ENCODE measurements at places on chromosomes 5 and 9.

- no peak for DNase-seq
These were observed 3.5 kb upstream of the C5 start for GRCh38 chr9:121053544-121053943.

DNA sequence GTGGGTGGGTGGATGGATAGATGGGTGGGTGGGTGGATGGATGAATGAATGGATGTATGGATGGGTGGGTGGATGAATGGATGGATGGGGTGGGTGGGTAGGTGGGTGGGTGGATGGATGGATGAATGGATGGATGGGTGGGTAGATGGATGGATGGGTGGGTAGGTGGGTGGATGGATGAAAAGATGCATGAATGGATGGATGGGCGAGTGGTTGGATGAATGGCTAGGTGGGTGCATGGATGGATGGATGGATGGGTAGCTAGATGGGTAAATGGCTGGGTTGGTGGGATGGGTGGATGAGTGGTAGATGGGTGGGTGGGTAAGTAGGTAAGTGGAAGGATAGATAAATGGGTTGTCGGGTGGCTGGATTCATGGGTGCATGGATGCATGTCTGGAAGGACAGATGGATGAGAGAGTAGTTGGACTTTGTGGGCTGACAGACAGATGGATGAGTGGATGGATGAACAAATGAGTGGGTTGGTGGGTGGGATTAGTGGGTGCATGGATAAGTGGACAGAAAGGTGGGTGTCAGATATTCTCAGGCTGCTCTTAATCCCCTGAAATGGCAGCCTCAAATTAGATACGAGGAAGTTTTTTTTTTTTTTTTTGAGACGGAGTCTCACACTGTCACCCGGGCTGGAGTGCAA is 100.8 kb upstream of the SARDH start:
- no peak for DNase-seq

GRCh38 chr9:137538058-137538457 is 12.1 kb downstream of the PNPLA7 start:
- no peak for DNase-seq

- no peak for DNase-seq
These were observed 103.8 kb downstream of the DRD1 start for GRCh38 chr5:175340180-175340579.

DNA sequence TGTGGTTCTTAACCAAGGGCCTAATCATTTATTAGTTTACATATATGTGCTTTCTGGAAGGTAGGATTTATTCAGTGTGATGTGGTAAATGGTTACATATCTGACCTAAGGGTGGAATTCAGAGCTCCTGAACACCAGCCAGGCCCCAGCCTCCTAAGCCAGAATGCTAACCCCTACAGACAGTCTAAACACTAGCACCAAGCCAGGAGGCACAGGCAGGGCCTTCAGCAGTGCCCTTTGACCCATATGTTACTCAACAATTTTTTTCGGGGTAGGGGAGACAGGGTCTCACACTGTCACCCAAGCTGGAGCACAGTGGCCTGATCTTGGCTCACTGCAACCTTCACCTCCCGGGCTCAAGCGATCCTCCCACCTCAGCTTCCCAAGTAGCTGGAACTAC is 40.3 kb downstream of the PRKACG start:
- DNase-seq, result no peak

GRCh38 chr5:3351581-3352442 is 243.8 kb upstream of the IRX1 start:
- DNase-seq, result no peak

DNA sequence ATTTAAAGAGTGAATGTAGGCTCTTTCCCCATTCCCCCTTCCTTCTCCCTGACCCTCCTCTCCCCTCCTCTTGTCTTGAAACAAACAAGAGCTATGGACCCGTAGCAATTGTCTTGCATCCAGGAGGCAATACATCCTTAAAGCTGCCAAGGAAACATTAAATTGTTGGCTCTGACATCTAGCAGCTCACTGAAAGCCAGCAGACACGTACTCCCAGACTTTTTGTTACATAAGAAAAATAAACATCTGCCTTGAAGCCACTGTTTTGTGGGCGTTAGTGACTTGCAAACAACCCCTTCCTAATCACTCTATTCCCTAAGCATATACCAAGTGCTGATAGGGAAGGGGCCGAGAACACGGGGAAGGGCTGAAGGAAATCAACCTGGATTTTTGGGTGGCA is 8.6 kb downstream of the SLC45A2 start:
- no peak for DNase-seq

DNA sequence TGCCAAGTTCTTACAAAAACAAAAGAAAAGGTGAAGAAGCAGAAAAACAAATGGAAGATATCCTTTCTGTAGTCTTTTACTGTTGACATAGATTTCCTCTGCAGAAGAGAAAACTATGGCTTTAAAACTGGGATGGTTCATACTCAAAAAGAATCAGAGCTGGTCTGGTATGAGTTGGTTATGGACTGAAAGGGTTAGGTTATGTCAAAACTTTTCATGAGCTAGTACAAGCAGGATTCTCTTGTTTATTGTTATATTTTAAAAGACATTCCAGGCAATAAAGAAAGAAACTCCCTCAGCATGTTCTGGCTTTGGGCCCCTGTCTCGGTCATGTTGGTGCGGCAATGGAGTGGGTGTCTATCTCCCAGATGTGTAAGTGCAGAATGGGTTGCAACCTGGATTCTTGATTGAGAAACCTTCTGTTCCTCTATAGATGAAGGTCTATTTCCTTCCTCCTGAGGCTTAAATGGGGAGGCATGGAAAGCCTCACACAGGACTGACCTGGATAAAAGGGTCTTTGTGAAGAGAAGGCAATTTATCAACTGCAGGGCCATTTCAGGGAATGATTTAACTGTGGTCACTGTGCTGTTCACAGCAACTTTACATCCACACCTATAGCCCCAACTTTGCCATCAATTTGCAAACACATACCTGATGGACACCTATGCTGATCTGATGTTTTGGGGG is 209.6 kb upstream of the TNC start:
- DNase-seq, result no peak

- peak; percentile 49 for DNase-seq
These were observed 1.9 kb downstream of the FBXO10 start for GRCh38 chr9:37574241-37574721.

DNA sequence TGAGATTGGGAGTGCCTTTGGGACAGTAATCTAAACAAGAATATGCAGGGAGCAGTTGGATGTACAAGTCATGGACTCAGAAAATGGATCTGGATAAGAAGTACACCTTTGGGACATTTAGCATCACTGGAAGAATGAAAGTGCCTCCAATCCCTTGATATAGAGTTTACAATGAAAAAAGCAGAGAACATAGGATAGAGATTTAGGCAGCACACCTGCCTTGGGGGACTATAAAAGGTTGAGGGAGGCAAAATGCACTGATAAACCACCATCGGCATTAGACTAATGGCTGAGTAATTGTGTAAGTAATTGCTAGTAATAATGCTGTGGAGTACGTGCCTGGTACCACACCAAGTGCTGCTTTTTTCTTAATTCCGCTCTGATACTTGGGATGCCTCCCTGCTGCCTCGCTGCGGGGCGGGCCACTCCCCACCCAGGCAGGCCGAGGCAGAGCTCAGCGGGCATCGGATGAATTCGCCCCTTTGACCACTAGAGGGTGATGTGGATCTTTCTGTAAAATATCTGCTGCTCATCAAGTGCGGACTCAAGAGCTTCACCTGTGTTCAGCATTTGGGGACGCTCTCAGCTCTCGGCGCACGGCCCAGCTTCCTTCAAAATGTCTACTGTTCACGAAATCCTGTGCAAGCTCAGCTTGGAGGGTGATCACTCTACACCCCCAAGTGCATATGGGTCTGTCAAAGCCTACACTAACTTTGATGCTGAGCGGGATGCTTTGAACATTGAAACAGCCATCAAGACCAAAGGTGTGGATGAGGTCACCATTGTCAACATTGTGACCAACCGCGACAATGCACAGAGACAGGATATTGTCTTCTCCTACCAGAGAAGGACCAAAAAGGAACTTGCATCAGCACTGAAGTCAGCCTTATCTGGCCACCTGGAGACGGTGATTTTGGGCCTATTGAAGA is 99.9 kb downstream of the ANKRD18B start:
- peak; percentile 86 for DNase-seq

DNA sequence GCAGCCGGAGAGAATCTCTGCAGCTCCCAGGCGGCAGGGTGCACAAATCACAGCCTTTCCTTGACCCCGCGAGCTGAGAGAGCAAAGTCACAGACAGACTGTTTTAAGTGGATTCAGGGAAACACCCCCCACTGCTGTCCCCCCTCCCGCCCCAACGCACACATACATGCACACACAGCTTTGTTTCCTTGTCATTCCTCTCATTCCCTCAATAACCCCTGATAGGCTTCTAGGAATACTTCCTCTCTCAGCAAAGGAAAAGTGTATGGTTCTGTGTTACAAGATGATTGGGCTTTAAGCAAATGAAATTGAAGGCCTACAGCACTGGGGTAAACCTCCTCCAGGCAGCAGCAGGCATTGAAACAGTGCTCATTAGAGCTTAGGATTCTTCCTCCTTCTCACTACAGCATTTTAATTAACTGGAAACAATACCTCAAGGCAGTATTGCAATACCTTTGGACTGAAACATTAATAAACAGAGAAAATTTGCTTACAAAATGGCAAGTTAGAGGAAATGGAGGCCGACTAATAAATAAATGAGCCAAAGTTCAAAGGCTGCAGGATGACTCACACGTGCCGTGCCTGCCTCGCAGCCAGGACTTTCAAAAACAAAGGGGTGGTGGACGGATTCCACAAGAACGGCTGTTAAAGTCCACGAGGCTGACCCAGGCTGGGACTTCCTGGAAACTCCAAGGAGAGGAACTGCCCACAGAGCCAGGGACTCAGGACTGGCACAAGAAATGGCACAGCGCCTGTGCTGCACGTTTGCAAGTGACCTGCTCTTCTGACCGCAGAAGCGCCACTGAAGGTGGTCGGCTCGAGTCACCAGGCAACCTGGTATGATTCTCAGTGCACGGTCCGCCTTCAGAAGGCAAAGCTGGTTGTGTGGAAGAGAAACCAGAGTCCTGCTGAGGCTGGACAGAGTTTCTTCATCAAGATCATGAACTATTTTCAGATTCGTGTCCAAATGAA is 236.2 kb downstream of the SYK start:
- DNase-seq, result no peak

DNA sequence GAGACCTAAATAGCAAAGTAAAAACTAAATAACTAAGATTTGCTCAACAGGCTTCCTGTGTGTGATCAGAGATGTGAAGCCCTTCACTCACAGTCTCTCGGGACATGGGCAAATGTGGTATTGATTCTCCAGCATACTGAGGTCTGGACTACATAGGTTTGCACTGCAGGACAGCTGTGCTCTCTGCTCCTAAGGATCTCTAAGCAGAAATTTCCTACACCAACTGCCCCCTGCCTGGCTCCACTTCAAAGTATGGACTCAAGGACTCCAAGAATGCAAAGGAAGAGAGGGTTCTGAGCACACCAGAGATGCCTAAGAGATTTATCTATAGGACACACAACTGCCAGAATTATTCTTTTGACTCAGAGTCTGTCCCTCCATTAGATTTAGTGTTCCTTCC is 487.2 kb downstream of the SEMA5A start:
- DNase-seq, result no peak

GRCh38 chr5:176529741-176530141 is 7.5 kb downstream of the RNF44 start:
- DNase-seq, result no peak

GRCh38 chr9:22148528-22148875 is 139.4 kb upstream of the CDKN2B start:
- DNase-seq, result no peak

GRCh38 chr5:141850786-141851185 is 27.4 kb downstream of the PCDH1 start:
- no peak for DNase-seq

DNA sequence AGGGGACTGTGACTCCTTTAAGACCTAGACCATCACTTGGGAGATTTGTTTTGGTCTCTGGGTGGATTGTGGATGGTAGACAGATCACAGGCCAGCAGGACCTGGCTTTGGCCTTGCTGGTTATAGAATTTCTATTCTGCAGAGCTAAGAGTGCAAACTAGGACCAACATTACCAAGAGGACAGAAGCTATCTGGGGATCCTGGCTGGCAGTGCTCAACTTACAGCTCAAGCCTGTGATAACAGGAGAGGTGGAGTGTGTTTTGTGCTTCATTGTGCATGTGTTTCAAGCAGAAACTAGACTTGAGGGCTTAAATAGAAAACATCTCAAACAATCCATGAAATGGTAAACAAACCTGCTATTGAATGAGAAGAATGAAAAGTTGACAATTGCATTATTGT is 106.7 kb downstream of the ZNF462 start:
- no peak for DNase-seq

GRCh38 chr5:116574367-116575325 is at the start of gene SEMA6A:
SEMA6A (minus strand) TSS chr5:116574823; CDS start chr5:116504944, 69,879 bp downstream.
- DNase-seq, result peak; percentile 87

DNA sequence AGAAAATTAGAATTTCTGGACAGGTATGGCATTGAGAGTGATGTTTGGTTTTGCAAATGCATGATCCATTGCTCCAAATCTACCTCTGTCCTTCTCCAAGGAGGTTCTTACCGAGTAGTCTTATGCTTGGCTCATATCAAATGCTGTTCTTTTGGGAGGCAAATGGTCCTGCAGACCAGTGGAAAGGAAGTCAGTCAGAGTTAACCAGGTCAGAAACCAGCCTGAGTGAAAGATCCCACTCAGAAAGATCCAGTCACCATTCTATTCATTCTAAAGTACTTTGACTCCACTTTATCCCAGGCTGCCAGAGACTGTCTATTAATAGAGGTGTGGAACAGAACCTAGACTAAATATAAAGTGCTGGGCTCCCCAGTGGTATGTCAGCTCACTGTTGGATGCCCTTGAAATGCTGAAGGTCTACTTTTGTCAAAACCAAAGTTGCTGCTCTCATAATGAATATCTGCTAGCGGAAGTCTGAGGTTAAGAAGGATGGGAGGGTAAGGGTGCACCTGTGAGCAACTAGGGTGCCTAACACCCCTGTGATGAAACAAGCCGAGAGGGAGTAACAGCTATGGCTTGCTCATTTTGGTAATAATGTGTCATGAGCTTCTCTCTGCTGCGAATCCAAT is 302.2 kb downstream of the ZNF608 start:
- DNase-seq, result no peak

DNA sequence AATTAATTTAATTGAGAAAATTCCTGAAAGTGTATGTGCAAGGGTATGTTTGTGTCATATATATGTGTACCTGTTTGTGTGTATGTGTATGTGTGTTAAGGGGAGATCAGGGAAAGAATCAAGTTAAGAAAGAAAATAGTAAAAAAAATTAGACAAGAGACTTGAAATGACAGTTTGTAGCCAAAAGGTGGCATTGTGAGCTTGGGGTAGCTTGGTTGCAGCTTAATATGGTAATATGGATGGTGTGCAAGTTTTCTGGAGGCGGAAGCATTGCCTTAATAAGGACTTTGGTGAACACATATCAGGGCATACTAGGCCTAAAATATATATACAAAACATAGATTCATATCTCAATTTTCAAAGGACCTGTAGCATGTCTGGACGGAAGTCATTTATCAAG is 129.9 kb downstream of the INSYN2B start:
- no peak for DNase-seq

GRCh38 chr5:176935017-176935416 is 35.9 kb upstream of the HK3 start:
- DNase-seq, result no peak

GRCh38 chr9:126620478-126620877 is 6.8 kb downstream of the LMX1B start:
- no peak for DNase-seq
